Cardiac ventricle fibroblast (primary cell): ENCODE measurements at places on chromosomes 12 and 14. TPM values are rescaled to one million over a fixed set of nuclear protein-coding genes. Genes with fewer than 3 reads are reported as not detected.

SLC4A8 gene
- total RNA-seq = 0.06 and 0.39 TPM in 2 replicates

ADGRD1 gene
- 0.44 and 1.1 TPM in 2 replicates for total RNA-seq

MYH6 gene
- total RNA-seq = not detected in 2 replicates

UBE2N gene
- total RNA-seq = 26.5 TPM in 2 replicates

SDR9C7 gene
- total RNA-seq = not detected in 2 replicates

SARNP gene
- 62.7 and 67.1 TPM in 2 replicates for total RNA-seq

DNAJC22 gene
- 0.81 TPM in 1 of 2 replicates, not detected in the other for total RNA-seq

THTPA gene
- total RNA-seq = 12.8 and 18.7 TPM in 2 replicates

TMEM19 gene
- total RNA-seq = 8.0 and 28.8 TPM in 2 replicates

TEX52 gene
- not detected in 2 replicates for total RNA-seq

ASCL4 gene
- total RNA-seq = not detected in 2 replicates

TBPL2 gene
- not detected in 2 replicates for total RNA-seq

XRCC3 gene
- 3.6 and 13.5 TPM in 2 replicates for total RNA-seq

TAS2R7 gene
- not detected in 2 replicates for total RNA-seq

ST8SIA1 gene
- 4.0 and 5.2 TPM in 2 replicates for total RNA-seq

SLC7A8 gene
- 11.2 and 13.9 TPM in 2 replicates for total RNA-seq

SIRT4 gene
- 0.50 and 2.6 TPM in 2 replicates for total RNA-seq

SYNE2 gene
- total RNA-seq = 18.6 and 21.8 TPM in 2 replicates

PSMB5 gene
- total RNA-seq = 163 and 182 TPM in 2 replicates

GARIN6 gene
- total RNA-seq = not detected in 2 replicates

EGLN3 gene
- 6.4 and 7.6 TPM in 2 replicates for total RNA-seq

DEGS2 gene
- total RNA-seq = not detected in 2 replicates

RTN1 gene
- 0.12 and 0.34 TPM in 2 replicates for total RNA-seq

RTL1 gene
- not detected in 2 replicates for total RNA-seq

CSRP2 gene
- total RNA-seq = 9.2 and 12.5 TPM in 2 replicates

SYT10 gene
- not detected in 2 replicates for total RNA-seq

GLIPR1L1 gene
- not detected in 2 replicates for total RNA-seq

KLRG1 gene
- 0.64 and 0.69 TPM in 2 replicates for total RNA-seq

CCDC175 gene
- not detected in 2 replicates for total RNA-seq

MFAP5 gene
- total RNA-seq = 28.6 and 31.1 TPM in 2 replicates

AJUBA gene
- 9.9 and 12.6 TPM in 2 replicates for total RNA-seq

DNAI7 gene
- total RNA-seq = 0.12 and 0.54 TPM in 2 replicates

WSCD2 gene
- not detected in 2 replicates for total RNA-seq

PDZRN4 gene
- not detected in 2 replicates for total RNA-seq

PCNX1 gene
- total RNA-seq = 22.4 and 27.3 TPM in 2 replicates

GLIPR1L2 gene
- 1.3 and 3.3 TPM in 2 replicates for total RNA-seq

C1QL4 gene
- not detected in 2 replicates for total RNA-seq

PIWIL1 gene
- total RNA-seq = not detected in 2 replicates

FOXG1 gene
- total RNA-seq = 0.05 TPM in 1 of 2 replicates, not detected in the other

CABP1 gene
- 0.44 TPM in 1 of 2 replicates, not detected in the other for total RNA-seq

ATP5F1B gene
- 294 and 308 TPM in 2 replicates for total RNA-seq

TAS2R42 gene
- total RNA-seq = not detected in 2 replicates

GDF3 gene
- total RNA-seq = not detected in 2 replicates

HOTAIR gene
- total RNA-seq = not detected in 2 replicates

PRR4 gene
- not detected in 2 replicates for total RNA-seq

DBX2 gene
- total RNA-seq = not detected in 2 replicates

KICS2 gene
- 6.3 and 7.1 TPM in 2 replicates for total RNA-seq

KRT7 gene
- 3.4 and 6.3 TPM in 2 replicates for total RNA-seq

TSHR gene
- total RNA-seq = not detected in 2 replicates

NGB gene
- total RNA-seq = not detected in 2 replicates

PRB2 gene
- total RNA-seq = not detected in 2 replicates

IAPP gene
- not detected in 2 replicates for total RNA-seq

IL22 gene
- total RNA-seq = not detected in 2 replicates

CD27 gene
- not detected in 2 replicates for total RNA-seq

ASCL1 gene
- not detected in 2 replicates for total RNA-seq

PLEKHD1 gene
- 0.29 TPM in 1 of 2 replicates, not detected in the other for total RNA-seq

DHRS2 gene
- total RNA-seq = 1.7 TPM in 1 of 2 replicates, not detected in the other

FUT8 gene
- total RNA-seq = 86.1 and 87.5 TPM in 2 replicates

SERPINA9 gene
- not detected in 2 replicates for total RNA-seq
